GM12892 (cell line): ENCODE measurements at places on chromosomes 3 and 15.

DNA sequence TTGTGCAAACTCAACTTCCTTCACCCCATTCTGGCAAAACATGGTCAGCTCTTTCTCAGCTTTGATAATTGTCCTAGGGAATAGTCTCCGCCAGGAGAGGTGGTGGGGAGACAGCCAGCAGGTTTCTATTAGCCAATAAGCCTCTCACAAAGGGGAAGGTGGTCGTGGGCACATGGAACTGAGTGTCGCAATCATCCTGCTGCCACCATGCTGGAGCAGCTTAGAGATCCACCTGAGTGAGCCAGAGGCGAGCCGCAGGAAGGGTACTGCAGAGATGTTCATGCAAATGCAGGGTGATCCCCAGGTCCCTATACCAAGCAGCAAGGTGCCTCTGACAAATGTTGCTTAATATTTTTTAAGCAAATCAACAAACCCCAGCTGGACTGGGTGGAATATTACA lies 182.8 kb downstream of the RORA start:
- no peak for DNase-seq

DNA sequence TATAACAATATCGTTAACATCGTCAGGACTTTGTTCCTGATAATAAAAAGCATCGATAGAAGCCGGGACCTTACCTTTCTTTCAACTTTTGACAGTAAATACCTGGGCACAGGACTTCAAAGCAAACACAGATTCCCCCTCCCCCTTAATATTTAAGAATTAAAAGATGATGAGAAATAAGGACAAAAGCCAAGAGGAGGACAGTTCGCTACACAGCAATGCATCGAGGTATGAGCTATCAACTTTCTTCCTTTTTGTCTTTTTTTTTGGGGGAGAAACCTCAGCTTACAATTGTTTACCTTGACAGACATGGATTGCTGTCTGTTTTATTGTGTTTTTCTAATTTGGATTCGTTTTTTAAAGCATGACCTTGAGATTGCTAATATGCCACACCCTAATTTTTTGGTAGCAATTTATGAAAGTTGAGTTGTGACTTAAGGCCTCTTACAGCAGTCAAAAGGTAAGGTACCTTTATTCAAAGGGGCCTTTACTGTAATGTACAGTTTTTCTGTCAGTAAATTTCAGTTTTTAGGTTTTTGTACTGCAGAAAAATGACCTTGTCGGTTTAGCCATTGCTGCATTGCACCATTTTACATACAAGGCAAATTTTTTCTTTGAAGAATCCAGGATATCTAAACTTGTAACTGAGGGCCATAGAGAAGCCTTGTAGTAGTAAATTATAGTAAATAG lies 1.1 kb downstream of the CHD2 start:
- DNase-seq, result no peak

DNA sequence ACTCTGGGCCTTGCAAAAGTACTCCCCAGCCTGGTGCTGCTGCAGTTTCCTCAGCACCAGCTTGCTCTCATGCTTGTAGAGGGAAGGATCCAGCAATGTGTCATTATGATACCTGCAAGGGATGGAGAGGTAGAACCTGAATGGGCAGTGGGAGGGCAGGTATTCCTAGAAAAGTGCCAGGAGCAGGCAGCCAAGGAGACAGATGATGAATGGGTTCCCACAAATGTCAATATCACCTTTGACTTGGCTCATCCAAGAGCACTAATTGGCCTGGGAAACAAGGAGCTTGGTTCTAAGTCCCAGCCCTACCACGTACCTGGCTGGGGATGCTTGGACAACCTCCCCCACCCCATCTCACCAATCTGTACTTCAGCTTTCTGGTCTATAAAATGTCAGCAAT lies 9.4 kb downstream of the CILP start:
- no peak for DNase-seq

- DNase-seq, result no peak
Measured at GRCh38 chr3:134659391-134660045, 8.7 kb upstream of the KY start.

DNA sequence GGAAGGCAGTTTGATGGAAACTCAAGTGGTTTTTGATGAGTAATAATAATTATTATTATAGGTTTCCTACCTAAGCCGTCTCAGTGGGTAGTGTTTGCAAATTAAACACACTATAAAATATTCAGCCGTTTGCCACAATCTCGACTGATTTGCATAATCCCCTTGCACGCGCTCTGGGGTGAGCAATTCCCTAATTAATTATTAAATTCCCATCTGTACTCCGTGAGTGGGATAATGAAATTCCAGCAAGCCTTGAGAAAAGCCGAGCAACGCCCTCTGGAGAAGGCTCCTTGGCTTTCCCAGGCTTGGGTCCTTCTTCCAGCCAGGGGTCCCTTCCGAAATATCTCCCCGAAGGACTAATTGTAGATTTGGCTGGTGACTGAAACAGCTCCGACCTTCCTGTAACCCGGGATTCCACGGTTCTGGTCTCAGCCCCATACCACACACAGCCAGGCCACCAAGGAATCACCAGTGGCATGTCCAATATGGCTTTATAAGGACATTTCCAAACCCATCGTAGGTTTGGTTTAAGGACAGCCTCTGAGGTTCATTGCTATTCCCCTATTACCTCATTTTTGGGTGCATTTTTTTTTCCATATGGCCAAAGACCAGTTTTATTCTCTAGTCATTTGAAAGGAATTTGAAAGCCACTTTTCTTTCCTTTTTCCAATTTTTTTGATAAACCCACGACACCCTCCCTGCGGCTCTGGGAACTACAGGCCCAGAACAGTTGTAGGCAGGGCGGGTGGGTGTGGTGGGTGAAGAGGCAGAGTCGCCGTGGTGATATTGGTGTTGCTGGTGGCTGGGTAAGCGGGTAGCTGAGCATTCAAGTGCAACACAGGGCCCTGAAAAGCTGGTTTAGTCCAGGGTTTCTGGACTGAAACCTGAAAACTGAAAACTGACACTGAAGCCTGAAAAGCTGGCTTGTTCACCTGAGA lies 33.2 kb upstream of the RGMA start:
- DNase-seq, result no peak

DNA sequence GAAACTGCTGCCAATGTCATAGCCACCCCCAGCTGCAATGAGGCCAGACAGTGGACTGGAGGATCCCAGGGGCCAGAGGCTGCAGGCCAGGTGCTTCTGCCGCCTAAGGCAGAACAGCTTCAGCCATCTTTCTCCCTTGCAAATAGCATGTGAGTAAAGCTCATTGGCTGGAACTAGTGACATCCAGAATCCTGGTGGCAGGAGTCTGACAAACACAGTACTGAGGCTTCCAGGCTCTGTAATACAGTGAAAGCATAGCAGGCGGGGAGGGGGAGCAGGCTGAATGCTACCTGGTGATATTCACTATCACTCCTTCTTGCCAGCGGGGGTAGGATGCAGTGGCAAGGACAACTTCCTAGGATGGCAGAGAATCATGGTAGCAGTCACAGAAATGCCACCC lies 36.5 kb upstream of the TBC1D21 start:
- DNase-seq, result no peak

- DNase-seq, result no peak
Measured at GRCh38 chr3:67569324-67569723, 85.1 kb downstream of the SUCLG2 start.

DNA sequence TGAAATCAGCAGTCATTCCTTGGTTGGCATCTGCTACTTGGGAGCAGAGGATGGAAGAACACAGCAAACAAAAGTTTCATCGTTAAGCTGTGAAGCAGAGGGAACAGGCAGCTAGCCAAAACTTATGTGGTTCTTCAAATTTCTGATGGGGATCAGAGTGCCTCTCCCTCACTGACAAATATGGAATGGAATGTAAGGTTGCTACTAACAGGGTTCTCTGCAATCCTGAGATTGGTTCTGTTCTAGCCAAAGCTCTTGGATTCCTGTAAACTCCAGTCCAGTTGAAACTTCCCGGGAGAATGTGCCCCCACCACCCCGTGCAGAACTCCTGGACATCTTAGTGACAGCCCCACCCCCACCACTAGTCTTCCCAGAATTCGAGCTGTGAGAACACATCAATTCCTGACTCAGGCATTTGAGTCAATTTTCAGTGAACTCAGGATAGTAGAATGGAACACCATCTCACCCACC lies 55.9 kb upstream of the PHLDB2 start:
- DNase-seq, result no peak

GRCh38 chr15:83830381-83830780 lies 176.5 kb downstream of the ADAMTSL3 start:
- no peak for DNase-seq

GRCh38 chr15:69159805-69160140 lies 662 bp upstream of the GLCE start:
- DNase-seq, result no peak

DNA sequence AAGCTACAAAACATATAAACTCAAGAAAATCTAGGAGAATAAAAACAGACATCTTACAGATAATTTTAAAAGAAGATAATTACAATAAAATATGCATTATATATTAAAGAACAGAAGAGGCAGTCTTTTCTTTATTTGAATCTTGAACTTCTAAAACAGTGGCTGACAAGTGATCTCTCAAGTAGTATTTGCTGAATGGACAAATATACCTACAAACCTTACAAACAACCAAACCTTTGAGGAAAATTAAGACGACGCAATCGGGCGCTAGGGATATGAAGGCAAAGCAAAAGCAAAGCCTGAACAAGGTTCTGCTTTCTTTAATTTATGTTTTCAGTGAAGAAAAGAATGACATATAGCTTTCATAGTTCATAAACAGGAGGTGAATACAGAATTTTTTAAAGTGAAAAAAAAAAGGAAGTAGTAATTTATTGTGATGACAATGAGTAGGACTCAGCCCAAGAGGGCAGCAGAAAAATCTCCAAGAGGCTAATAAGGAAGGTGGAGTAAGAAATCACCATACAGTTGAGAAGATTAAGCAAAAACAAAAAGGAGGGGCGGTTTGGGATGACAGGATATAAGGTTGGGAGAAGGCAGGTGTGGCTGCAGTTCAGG lies 347.8 kb downstream of the TBC1D5 start:
- no peak for DNase-seq

DNA sequence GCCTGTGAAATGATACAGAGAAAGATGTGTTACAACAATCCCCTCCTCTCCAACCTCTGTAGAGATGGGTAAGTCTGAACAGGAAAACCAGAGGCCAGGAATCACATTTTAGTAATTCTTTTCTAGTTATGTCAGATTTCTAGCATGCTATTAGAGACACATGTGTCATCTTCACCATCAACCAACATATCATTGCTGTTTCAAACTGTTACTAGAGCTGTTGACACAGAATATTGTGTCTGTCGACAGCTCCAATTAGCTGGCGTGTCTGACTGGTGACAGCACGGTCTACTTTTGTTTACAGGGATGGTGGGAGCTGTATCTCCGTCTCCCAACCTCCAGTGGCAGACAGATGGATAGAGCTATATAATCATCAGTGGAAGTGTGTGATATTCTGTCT lies 393.2 kb downstream of the SOX2 start:
- DNase-seq, result no peak

DNA sequence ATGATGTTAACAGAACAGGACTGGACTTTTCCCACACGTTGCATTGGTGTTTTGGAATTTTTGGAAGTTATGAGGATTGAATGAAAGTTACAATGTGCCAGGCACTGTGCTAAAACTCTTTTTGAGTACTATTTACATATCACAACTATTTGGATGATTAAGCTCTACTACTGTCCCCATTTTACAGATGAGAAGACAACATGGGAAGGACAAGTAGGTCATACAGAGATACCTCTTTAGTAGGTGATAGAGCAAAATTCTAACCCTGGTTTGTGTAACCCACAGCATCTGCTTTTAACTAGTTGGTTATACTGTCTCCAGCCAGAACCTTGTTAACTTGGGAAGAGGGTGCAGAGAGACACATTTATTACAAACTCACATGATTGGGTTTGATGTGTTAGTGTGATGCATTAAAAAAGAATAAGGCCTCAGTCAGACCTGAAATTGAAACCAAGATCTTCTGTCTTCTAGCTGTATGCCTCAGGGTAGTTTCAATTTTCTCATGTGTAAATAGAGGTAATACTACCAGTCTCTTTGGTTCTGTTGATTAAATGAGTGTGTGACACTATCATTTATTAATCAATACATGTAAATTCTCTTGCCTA lies 1.4 kb downstream of the NDUFB4 start:
- no peak for DNase-seq

GRCh38 chr3:13557417-13557816 lies 8.5 kb downstream of the FBLN2 start:
- no peak for DNase-seq

DNA sequence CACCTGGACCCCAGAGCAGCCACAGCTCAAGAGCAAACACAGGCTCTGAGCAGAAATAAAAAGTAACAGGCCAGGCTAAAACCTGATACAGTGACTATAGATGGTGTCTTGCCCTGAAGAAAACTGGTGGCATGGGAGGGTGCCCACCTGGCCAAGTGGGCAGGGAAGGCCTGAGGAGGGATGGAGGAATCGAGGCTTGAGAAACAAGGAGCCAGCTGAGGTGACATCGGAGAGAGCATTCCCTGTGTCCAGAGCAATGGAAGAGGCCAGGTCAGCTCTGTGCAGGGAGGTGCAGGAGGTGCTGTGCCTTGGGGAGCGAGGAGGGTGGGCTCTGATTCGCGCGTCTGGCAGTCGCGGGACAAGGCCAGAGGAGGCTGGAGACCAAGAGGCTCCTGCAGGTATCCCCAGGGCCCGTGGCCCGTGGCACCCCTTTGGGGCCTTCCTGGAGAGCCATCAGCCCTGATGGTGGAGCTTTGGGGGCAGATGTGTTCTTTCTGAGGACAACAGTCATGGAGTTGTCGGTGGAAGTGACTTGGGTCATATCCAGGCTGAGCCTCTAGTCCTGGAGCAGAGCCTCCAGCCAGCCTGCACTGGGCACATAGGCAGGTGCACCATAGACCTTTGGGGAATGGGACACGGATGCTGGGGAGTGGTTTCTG lies 56.1 kb downstream of the PLXNA1 start:
- DNase-seq, result no peak

DNA sequence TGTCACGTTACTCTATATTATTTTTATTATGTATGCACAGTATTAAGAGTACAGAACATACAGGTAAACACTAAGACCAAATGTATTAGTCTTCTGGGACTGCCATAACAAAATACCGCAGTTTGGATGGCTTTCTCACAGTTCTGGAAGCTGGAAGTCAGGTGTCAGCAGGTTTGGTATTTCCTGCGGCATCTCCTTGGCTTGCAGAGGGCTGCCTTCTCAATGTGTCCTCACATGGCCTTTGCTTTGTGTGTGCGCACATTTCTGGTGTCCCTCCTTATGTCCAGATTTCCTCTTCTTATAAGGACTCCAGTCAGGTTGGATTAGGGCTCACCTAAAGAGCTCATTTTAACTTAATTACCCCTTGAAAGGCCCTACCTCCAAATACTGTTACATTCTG lies 53.8 kb upstream of the CPOX start:
- no peak for DNase-seq

DNA sequence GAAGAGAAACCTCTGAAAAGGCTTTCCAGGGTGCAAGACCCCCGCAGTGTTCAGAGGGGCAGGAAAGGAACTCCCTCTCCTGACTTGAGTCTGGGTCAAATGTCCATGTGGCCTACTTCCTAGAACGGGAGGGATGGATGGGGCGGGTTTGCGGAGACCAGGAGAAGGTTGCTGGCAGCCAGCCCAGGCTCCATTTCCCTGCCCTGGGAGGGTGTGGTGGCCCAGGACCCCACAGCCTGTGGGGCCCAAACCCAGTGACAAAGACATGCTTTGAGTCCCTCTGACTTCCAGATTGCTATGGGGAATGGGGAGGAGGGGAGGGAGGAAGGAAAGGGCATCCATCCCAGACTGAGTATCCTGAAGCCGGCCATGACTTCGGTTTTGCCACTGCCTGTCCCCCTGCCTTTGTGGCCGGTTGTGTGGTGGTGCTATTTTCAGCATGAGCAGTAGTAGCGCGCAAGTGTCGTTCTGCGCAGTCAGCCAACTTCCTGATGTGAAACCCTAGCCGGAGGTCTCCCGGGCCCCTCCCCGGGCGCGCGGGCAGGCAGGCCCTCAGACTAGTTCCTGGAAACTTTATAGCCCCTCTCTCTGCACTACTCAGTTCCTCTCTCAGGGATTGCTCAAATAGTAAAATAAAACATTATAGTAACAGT lies 24.4 kb downstream of the MAGEF1 start:
- DNase-seq, result no peak
